Glutamatergic neuron (in vitro differentiated cells): ENCODE measurements at places on chromosomes 16 and 17. TPM values are rescaled to one million over a fixed set of nuclear protein-coding genes. Genes with fewer than 3 reads are reported as not detected.

Gene EARS2
- total RNA-seq = 8.3 TPM

Gene XAF1
- total RNA-seq = not detected

Gene SLFN11
- total RNA-seq = not detected

Gene TMED6
- total RNA-seq = not detected

GRCh38 chr17:1916963-1917715 is 87.3 kb downstream of the RPA1 start:
- peak; percentile 50 for DNase-seq

GRCh38 chr16:57749101-57749692 is 13.6 kb downstream of the KATNB1 start:
- DNase-seq = no peak

DNA sequence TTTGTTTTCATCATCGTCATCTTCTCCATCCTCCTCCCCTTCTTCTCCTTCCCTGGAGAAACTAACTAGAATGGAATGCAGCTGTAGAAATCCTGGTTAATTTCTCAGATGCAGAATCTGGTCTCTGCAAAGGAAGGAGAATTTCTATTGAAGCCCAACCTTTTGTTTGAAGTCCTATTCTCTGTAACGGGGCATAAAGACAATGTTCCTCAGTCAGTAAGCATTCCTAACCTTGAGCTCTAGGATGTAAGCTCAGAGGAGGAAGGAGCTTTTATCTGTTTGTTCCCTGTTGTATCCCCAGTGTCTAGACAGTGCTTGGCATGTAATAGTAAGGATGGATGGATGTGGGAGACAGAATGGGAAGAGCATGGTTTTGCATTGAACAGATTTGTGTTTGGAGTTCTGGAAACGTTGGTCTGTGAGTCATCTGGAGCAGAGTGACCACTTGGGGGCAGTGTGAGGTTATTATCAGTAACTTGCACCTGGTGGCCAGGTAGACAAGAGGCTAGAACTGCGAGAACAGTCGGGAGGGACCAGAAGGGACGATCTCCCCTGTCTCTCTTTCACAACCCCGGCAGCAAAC is 363.7 kb downstream of the SNX29 start:
- no peak for DNase-seq

- DNase-seq = peak; percentile 58
Measured at GRCh38 chr16:6019490-6019991, 921.9 kb upstream of the EEF2KMT start.

- DNase-seq = no peak
Measured at GRCh38 chr16:72508191-72508590, 336.2 kb upstream of the PMFBP1 start.

DNA sequence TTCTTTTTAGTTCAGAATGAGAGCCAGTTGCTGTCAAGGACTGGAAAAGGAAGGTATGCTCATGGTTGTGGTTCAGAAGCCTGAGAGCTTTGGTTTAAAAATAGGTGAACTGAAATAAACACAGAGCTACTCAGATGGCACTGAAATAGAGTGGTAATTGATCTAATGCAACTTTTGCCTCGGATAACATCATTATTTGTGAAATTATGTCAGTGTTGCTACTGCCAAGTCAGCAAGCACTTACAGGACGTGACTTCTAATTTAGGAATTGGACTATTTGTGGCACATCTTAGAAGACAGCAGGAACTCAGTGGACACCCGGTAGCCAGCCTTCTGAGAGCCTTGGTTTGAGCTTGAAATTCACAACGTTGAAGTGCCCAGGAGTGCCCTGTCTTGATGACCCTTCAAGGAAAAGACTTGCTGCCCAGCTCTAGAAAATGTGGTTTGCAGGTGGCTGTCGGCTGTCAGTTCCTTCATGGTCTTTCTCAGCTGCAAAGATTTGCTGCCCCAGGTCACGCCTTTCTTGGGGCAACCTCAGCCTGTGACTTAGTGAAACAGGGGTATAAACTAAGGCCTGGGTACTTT is 42.0 kb upstream of the XYLT1 start:
- DNase-seq = no peak
